Stimulated activated CD4-positive, alpha-beta T cell treated with anti-CD3 and anti-CD28 coated beads, Interleukin-1b, Interleukin-23, amount 100 ng/mL, for 1 hour (primary cell): ENCODE measurements at places on chromosomes 6 and 20.

DNA sequence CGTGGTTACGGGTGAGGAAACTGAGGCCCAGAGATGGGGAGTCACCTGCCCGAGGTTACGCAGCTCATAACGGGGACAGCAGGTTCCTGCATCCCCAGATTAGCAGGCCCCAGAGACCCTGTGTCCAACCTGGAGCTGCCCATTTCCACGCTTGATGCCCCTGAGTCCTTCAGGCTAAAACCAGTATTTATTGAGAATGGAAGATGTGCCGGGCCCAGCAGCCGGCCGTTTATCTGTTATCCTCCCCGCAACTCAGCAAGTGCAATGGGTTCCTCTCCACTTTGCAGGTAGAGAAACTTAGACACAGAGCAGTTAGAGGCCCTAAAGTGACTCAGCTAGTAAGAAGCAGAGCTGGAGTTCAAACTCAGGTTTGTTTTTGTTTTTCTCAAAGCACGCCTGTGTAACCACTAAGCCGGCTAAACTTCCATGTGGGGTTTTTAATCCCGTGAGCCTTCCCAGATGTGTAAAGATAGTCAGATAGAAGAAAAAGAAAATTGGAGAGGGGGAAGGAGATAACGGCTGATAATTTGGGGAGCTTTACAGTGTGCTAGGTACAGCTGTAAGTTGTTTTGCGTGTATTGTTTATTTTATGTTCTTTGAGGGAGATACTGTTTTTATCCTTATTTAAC is 775 bp downstream of the PFDN4 start:
- no peak for DNase-seq

GRCh38 chr20:11459090-11459890 is 458.4 kb upstream of the BTBD3 start:
- DNase-seq: no peak

- no peak for DNase-seq
Observed at GRCh38 chr6:136435101-136435500, 115.1 kb downstream of the MAP7 start.

DNA sequence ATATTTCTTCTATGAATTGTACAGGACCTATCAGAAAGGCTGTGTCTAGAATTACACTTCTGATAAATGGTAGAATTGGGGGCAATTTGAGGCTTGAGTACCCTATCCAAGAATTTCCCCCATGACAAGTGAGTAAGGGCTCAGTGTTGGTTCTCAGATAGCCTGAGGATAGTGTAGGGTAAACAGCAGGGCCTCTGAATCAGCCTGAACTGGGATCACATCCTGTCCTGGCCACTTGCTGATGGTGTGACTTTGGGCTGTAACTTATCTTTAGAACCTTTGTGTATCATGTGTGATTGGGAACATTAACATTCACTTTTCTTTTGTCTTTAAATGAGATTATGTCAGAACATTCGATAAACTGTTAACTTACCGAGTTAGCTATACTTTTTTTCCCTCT is 151.0 kb downstream of the CLIC5 start:
- no peak for DNase-seq

GRCh38 chr6:122610690-122611455 is 668 bp downstream of the PKIB start:
- no peak for DNase-seq

GRCh38 chr6:154709621-154710020 is 23.6 kb upstream of the SCAF8 start:
- DNase-seq: no peak

GRCh38 chr6:155245831-155246230 is 18.0 kb upstream of the CLDN20 start:
- no peak for DNase-seq

- DNase-seq: no peak
Observed at GRCh38 chr6:110629153-110629552, 152.7 kb upstream of the SLC22A16 start.

- DNase-seq: no peak
Observed at GRCh38 chr6:63839485-63839884, 203.9 kb downstream of the PHF3 start.

DNA sequence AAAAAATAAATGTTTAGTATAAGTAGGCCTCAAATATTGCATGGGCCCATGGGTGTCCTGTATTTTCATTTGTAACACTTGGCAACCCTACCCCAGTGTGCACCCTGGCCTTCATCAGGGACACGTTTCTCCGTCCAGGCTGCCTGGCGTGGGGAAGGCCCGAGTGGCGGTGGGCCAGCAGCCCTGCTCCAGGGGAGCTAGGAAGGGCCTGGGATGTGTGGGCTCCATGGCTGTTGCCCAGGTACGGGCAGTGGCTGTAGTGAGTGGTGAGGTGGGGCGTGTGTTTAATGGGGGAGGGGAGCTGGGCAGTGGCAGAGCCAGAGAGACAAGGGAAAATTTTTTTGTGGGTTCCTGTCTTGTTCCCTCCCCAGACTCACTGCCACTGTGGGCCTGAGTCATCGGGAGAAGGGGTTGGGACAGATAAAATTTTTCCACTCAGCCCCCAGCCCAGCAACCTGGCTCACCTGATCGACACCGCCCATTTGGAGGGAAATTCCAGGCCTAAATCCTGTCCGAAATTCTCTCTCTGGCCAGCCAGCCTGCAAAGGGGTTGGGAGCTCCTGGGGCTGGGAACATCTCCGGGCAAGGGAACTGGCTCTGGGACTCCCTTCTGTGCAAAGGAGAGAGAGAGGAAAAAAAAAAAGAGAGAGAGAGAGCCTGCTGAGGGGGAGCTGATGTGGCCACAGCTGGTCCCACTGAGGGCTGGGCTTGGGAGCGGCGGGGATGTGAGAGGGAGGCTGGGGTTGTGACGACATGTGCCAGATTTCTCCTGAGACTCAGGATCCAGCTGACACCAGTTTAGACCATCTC is 32.5 kb upstream of the VEGFA start:
- DNase-seq: no peak

GRCh38 chr20:18831830-18832499 is 18.4 kb downstream of the SCP2D1 start:
- DNase-seq: no peak

GRCh38 chr6:46556053-46556452 is 64.8 kb upstream of the RCAN2 start:
- no peak for DNase-seq

DNA sequence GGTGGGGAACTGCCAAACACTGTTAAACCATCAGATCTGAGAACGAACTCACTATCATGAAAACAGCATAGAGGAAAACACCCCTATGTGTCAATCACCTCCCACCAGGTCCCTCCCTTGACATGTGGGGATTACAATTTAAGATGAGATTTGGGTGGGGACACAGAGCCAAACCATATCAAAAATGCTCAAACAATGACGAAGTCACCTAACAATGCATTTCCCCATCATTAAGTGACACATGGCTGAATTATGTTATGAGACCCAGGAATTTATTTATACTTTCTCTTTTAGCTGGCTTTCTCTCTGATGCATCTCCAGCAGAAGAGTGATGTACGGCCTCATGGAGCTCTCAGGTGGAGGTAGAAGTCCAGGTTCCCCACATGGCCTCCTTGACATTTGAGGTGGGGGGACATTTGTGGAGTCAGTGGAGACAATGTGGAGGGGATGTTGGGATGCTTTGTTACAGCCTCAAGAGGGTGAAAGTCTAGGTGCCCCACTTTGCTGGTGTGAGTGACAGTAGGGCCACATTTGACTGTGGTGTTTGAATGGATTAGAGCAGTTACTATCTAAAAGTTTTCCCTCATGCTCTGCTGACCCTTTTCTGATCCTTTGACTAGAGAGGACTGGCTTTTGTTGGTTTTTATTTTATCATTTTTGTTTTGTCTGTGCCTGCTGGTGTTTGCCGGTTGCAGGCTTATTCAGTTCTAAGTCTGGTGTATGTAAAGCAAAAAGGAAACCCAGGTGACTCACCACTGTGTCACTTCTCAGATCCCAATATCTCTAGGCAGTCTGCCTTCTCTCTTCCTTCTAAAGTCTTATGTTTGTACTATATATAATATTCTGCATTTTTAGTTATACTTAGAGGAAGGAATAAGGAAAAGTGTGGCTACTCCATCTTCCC is 18.5 kb upstream of the DCBLD1 start:
- no peak for DNase-seq

DNA sequence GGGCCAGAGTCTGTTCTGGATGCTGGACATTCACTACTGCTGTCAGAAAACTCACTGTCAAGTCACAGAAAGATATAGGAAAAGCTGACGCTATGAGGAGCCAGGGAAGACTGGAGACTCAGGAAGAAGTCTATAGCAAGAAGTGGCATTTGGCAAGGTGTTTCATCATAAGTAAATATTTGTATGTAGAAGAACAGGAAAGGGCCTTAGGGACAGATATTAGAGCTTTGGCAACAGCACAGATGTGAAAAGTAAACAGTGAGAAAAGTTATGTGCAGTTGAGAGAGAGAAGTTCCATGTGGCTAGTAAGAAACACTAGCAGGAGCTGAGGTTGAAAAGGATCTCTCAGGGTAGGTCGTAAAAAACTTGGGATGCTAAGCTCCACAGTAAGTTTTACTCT is 868.9 kb downstream of the PHF3 start:
- DNase-seq: no peak

DNA sequence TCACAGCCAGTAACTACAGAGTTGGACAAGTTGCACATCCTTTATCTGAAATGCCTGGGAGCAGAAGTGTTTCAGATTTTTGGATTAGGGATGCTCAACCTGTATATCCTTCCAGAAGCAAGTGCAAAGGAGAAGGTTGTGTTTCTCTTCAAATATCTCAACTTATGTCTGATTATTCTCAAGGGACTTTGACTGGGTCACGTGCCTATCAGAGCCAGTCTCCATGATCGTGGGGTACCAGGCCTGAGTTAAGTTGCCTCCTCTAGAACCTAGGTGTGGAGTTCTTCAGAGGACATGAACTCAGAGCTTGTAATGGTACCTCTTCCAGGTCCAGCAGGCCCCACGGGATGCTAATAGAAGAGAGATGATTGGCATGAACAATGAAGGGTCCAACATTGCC is 7.8 kb downstream of the CD83 start:
- no peak for DNase-seq

GRCh38 chr6:113585246-113585645 is 271.9 kb upstream of the MARCKS start:
- DNase-seq: no peak

GRCh38 chr20:16808796-16809195 is 60.6 kb downstream of the OTOR start:
- DNase-seq: no peak

GRCh38 chr6:68226460-68226859 is 408.6 kb upstream of the ADGRB3 start:
- no peak for DNase-seq

DNA sequence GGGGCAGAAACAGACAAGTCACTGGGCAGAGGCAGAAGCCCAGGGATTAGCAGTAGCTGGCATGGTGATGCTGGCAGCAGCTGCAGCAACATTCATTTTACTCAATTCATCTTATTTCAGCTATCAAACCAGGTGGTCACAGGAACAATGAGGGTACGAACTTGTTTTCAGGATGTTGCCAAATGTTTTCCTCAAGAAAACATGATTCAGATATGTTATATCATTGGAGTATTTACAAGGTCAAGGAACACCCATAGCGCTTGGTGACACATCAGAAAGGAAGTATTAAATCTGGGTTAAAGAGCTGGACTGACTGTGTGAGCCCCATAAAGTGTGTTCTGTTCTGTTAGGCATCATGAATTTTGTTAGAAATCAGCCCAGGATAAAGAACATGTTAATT is 456.9 kb upstream of the ID4 start:
- DNase-seq: no peak

DNA sequence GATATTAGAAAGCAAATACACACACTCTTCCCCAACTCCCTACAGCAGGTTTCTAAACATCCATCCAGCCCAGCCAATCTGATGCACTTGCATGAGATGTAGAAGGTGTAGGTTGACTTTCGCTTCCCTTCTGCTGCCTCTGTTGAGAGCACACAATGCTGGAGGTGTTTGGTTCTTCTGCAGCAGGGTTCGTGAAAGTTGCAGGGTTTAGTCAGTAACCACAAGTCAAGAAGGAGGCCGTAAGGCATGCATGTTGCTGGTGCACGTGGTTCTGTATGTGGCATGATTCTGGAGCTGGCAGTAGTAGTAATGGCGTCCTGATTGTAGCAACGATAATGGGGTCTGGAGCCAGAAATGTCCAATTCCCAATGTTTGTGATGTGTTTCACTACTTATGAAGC is 53.0 kb downstream of the DEK start:
- no peak for DNase-seq

DNA sequence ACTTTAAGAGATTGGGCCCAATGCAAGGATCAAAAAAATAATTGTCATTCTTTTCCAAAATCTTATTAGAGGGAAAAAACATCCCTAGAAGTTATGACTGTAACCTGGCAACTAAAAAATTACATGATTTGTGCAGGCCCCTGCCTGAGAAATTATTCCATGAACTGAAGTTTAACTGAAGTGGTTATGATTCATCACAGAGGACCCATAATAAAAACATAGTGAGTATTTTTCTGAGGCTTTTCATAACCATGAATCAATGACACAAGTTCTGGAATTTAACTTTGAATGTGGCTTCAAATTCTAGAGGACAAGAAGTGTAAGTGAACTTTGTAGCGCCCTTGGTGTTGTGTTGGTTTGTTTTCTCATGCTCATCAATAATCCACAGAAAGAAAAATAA is 31.1 kb upstream of the CARMIL1 start:
- DNase-seq: no peak

DNA sequence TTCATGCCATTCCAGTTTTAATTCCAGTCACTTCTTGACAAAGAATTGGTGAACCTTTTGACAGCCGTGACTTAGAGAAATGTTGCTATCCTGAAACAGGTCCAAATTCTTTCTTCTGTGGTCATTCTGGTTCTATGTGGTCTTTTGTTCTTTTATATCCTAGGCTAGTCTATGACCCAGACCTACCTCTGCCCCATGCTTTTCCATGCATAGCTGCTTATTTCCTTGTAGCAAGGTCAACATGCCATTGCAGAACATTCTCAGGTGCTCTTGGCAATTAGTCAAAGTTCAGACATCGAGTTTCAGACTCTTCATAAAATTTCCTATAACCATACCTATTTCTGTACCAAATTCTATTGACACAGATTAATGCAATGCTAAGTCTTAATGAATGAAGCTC is 202.6 kb downstream of the PLCB1 start:
- DNase-seq: no peak

GRCh38 chr6:8110725-8111124 is 8.4 kb upstream of the EEF1E1 start:
- no peak for DNase-seq

DNA sequence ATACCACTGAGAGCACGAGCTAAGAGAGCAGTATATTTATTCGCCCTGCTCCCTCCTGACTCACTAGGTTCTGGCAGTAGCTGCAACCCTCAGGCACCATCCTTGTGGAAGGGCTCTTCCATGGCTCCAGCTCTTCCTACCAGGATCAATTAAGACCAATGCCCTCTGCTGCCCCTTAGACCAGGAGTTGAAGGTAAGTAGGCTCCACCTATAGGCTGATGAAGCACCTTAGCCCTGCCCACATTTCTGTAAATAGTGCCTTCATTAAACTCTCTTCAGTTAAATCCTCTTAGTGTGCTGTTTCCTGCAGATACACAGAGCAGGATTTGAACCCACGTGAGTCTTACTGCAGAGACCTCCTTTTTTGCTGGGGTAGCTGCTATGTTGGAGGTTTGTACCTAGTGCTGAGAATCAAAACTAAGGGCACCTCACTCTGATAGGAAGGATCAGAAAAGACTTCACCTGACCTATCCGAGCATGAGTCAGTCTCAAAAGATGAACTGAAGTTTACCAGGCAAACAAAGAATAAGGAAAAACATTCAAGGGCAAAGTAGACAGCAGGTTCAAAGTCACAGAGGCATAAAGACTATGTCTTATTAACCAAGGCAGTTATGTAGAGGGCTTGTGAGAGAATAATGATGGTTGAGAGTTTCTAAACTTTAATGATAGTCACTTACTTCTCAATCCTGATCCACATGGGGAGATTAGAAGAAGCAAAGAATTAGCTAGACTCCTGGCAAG is 56.9 kb upstream of the BEND6 start:
- DNase-seq: no peak

- no peak for DNase-seq
Observed at GRCh38 chr6:113539623-113540022, 317.5 kb upstream of the MARCKS start.
